PC-9 (cell line): ENCODE measurements at places on chromosomes 7 and 10.

DNA sequence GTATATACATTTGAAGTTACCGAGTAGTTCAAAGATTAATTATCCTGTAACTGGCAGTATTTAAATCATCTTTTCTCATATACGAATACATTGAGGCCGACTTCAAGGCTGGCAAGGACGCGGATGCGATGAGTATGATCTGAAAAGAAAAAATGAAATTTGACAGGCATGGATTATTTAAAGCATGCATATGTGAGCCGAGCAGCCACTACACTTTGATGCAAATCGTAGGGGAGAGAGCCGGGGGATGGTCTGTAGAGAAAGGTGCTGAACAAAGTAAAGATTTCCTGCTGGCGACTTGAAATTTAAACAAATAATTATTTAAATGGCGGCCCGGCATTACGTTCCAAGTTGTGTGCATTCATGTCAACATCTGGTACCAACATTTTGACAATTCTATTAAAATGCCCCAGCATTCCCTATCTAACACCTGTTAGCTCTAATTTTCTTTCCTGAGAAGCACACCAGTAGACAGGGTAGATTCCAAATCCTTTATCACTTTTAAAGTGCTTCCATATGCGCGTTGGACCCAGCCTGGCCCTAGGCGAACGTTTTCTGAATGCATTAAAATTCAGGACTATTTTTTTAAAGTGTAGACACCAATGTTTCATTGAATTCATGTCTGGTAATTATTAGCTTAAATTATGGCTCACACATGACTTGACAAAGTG, 188.7 kb downstream of the EMX2 start:
- H3K4me1 ChIP-seq: peaks cover 8% of the 10 kb centered on the region
- H3K27me3 ChIP-seq: peaks cover 31% of the 10 kb centered on the region; the same call in 1 of the 2 replicates
- H3K4me3 ChIP-seq: no peak overlapping the region
- no peak for DNase-seq
- H3K36me3 ChIP-seq: no peaks in the 10 kb centered on the region

DNA sequence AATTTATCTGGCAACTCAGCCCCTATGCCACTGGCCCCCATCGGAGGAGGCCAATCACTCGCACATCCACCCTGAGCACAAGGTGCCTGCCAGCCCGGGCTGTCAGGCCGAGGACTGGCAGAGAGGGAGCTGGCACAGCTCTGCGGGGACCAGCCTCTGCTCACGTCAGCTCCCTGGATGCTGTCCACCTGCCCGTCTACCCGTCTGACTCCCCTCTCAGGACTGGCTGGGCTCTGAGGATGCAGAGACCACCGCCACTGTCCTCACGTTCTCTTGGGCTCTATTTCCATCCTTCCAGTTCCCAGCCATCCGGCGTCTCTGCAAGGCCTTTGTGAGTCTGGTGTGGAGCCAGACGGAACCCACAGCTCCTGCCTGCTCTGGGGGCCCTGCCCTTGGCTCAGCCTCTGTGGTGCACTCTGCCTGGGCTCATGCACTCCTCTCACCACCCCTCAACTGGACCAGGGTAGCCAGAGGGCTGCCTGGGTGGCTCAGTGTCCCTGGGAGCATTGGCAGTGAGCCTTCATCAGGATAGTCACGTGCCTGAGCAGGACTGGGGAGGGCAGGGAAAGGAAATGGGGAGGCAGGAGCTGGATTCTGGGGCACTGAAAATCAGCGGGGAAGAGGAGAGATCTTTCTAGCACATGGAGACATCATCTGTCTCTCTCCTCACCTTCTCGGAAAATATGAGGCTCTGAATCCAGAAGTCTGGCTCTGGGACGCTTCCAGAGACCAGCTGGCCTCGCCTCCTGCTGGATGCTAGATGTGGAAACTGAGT, 38.0 kb upstream of the PCBD1 start:
- H3K27me3 ChIP-seq: no peaks in the 10 kb centered on the region
- peaks cover 22% of the 10 kb centered on the region for H3K4me1 ChIP-seq
- no peak for DNase-seq
- no peaks in the 10 kb centered on the region for H3K36me3 ChIP-seq
- H3K4me3 ChIP-seq: no peak overlapping the region

- no peak overlapping the region for H3K27ac ChIP-seq
- H3K4me1 ChIP-seq: no peaks in the 10 kb centered on the region
- peaks cover 34% of the 10 kb centered on the region for H3K27me3 ChIP-seq
- no peak for DNase-seq
- H3K36me3 ChIP-seq: no peaks in the 10 kb centered on the region
Measured at GRCh38 chr10:49662169-49662830, 17.2 kb upstream of the C10orf53 start.

DNA sequence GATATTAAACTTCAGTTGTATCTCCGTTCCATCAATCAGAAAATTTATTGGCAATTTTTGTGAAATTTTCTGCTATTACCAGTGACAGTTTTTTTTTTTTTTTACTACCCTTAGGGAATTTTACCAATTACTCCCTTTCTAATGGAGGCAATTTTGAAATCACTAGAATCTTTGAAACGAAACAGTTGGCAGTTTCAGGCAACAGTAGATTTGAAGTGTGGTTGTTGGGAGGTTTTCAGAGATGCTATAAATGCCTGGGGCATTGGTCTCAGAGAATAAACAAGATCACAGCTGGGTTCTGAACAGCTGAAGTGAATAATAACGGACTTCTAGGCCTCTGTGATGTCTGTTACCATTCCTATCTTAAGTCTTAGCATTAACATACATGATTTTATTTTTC, 535.9 kb upstream of the POT1 start:
- no peaks in the 10 kb centered on the region for H3K4me1 ChIP-seq
- H3K27ac ChIP-seq: no peak overlapping the region
- H3K4me3 ChIP-seq: no peak overlapping the region
- no peaks in the 10 kb centered on the region for H3K36me3 ChIP-seq

DNA sequence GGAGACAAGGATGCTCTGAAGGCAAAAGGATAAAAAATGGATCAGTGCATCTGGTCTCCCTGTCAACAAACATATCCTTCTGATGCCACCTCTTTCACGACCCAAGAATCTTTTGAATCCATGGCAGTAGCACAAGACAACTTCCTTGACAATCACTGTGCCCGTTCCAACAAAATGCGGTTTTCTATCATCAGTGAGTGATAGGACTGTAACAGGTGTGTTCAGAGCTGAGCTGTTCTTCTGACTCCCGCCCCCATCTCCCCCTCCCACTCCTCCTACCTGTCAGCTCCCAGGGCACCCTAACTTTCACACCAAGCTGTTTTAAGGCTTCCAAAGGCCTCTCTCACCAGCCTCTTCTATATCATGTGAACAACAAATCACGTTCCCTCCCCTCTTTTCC, 74.8 kb downstream of the PARD3 start:
- H3K27me3 ChIP-seq: no peaks in the 10 kb centered on the region
- DNase-seq: no peak
- no peak overlapping the region for H3K4me3 ChIP-seq
- no peaks in the 10 kb centered on the region for H3K4me1 ChIP-seq
- H3K27ac ChIP-seq: no peak overlapping the region
- H3K36me3 ChIP-seq: no peaks in the 10 kb centered on the region

DNA sequence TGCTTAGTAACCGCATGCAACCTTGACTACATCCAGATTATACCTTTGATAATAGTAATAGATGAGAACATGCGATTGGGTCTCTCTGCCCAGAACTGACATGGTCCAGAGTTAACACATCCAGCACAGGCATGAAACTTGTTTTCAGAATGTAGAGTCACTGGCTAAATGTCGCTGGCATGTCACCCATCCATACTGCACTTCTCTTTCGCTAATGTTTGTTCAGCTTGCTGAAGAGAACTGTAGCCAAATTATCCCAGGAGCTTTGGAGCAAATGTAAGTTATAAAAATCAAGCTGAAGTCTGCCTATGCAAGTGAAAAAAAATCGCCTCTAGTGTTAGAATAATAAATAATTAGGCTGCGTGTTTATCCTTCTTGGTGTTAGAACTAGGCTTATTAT, 98.2 kb downstream of the PRTFDC1 start:
- H3K4me1 ChIP-seq: peaks cover 38% of the 10 kb centered on the region
- H3K27me3 ChIP-seq: no peaks in the 10 kb centered on the region
- H3K4me3 ChIP-seq: no peak overlapping the region
- no peaks in the 10 kb centered on the region for H3K36me3 ChIP-seq
- no peak for DNase-seq
- no peak overlapping the region for H3K27ac ChIP-seq

GRCh38 chr7:94391726-94392392, 2.8 kb upstream of the COL1A2 start:
- H3K4me3 ChIP-seq: no peak overlapping the region
- no peak overlapping the region for H3K27ac ChIP-seq
- H3K36me3 ChIP-seq: no peaks in the 10 kb centered on the region
- no peaks in the 10 kb centered on the region for H3K27me3 ChIP-seq
- no peaks in the 10 kb centered on the region for H3K4me1 ChIP-seq

DNA sequence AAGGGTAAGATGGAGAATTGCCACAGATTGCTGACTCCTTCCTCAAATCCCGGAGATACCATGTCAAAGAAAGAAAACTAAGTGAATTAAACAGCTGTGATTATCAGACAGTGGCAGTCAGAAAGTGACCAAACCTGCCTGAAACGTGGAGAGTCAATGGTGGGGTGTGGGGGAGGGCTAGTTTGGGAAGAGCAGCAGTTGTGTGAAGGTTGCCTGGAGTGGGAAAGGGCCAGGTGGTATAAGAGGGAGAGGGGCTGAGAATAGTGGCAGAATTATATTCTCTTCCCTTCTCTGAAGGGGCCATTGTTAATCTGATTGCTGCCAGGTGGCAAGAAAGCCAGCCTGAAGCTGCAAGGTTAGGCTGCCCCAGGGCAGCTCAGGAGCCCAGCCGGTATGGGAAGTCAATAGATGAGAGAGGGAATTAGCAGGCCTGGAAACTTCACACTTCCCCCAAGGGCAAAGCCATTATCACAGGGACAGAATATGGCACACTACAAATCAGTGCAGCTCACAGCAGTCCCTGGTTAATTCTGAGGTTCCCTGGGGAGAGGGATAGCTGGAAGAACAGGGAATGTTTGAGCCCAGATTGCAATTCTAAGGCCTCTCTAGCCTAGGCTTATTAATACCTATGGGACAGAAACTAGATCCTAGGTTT, 83.9 kb upstream of the ITGB1 start:
- no peaks in the 10 kb centered on the region for H3K27me3 ChIP-seq
- DNase-seq: no peak
- H3K27ac ChIP-seq: no peak overlapping the region

DNA sequence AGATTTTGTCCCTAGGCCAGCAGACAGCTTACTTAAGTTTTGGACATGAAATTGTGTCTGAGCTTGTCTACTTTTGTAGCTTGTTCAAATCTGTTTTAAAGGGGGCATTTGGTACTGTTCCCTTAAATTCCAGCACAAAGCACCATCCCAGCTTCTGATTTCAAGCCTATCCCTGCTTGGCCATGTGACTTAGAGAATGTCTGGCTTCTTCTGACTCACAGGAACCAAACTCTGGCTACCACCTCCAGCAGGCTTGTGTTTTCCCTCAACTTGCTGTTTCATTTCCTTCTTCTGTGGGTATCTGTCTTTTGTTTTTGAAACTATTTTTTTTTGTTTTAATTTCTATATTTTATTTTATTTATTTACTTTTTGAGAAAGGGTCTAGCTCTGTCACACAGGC, 97.9 kb upstream of the FZD8 start:
- H3K27me3 ChIP-seq: no peaks in the 10 kb centered on the region
- H3K36me3 ChIP-seq: no peaks in the 10 kb centered on the region
- H3K4me3 ChIP-seq: no peak overlapping the region
- no peak overlapping the region for H3K27ac ChIP-seq
- H3K4me1 ChIP-seq: no peaks in the 10 kb centered on the region
- DNase-seq: no peak

- no peaks in the 10 kb centered on the region for H3K36me3 ChIP-seq
- H3K27ac ChIP-seq: no peak overlapping the region
- H3K4me3 ChIP-seq: no peak overlapping the region
- H3K27me3 ChIP-seq: no peaks in the 10 kb centered on the region
Measured at GRCh38 chr7:103919272-103919868, 70.1 kb downstream of the RELN start.

DNA sequence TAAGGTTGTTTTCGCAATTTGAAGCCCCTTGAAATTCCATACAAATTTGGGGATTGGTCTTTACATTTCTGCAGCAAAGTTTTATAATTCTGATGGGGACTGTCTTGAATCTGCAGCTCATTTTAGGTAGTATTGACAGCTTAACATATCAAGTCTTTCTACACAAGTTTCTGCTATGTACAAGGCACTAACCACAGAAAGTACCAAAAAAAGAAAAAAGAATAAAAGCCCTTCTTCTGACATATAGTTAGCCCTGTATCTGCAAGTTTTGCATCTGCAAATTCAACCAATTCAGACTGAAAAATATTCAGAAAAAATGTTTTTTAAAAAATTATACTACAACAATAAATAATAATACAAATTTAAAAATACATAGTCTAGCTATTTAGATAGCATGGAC, 15.3 kb downstream of the POT1 start:
- no peaks in the 10 kb centered on the region for H3K4me1 ChIP-seq
- no peak for DNase-seq
- no peak overlapping the region for H3K4me3 ChIP-seq
- no peak overlapping the region for H3K27ac ChIP-seq
- no peaks in the 10 kb centered on the region for H3K36me3 ChIP-seq

- no peaks in the 10 kb centered on the region for H3K4me1 ChIP-seq
- H3K36me3 ChIP-seq: no peaks in the 10 kb centered on the region
- DNase-seq: peak; percentile 38
- no peak overlapping the region for H3K4me3 ChIP-seq
- no peaks in the 10 kb centered on the region for H3K27me3 ChIP-seq
Measured at GRCh38 chr10:35300063-35300699, 36.1 kb upstream of the CCNY start.

- H3K27me3 ChIP-seq: no peaks in the 10 kb centered on the region
- H3K4me3 ChIP-seq: no peak within 1 kb of the TSS
- no peak within 1 kb of the TSS for H3K27ac ChIP-seq
- no peak for DNase-seq
- H3K36me3 ChIP-seq: no peaks in the 10 kb centered on the region
Measured at GRCh38 chr7:28958235-28958979, at the start of gene TRIL. TRIL (minus strand) TSS chr7:28958330; CDS start chr7:28958046, 284 bp downstream.

- H3K36me3 ChIP-seq: no peaks in the 10 kb centered on the region
- H3K4me3 ChIP-seq: no peak overlapping the region
- H3K27ac ChIP-seq: no peak overlapping the region
- DNase-seq: no peak
- H3K4me1 ChIP-seq: no peaks in the 10 kb centered on the region
Measured at GRCh38 chr10:96986200-96986856, 154.2 kb downstream of the LCOR start.
